ENCODE measurements at places on chromosomes 1 and 21.
A peak's percentile ranks its signal among the peaks of the same experiment; 100 is the strongest.

GRCh38 chr21:43203591-43203990 is 34.8 kb downstream of the CRYAA start:
- no peak for DNase-seq

- peak; percentile 15 for DNase-seq
Observed at GRCh38 chr1:38134294-38134755, 87.7 kb upstream of the POU3F1 start.

DNA sequence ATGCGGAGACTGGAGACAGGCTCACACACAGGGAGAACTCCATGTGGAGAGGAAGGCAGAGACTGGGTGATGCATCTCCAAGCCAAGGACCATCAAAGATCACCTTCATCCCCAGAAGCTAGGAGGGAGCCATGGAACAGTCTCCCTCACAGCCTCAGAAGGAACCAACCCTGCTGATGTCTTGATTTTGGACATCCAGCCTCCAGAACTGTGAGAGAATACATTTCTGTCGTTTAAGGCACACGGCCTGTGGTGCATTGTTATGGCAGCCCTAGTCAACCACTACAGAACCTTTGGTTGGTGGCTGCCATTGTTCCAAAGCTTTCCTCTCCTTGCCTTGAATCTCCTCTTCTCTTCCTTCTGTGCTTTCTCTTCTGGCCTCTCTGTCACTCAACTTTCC is 64.0 kb downstream of the BACH1 start:
- DNase-seq: no peak

- no peak for DNase-seq
Observed at GRCh38 chr21:46459024-46459355, 299 bp downstream of the DIP2A start.

GRCh38 chr1:245990315-245991022 is 516.6 kb downstream of the SMYD3 start:
- DNase-seq: no peak

- DNase-seq: no peak
Observed at GRCh38 chr1:155175927-155176371, 2.3 kb downstream of the TRIM46 start.

DNA sequence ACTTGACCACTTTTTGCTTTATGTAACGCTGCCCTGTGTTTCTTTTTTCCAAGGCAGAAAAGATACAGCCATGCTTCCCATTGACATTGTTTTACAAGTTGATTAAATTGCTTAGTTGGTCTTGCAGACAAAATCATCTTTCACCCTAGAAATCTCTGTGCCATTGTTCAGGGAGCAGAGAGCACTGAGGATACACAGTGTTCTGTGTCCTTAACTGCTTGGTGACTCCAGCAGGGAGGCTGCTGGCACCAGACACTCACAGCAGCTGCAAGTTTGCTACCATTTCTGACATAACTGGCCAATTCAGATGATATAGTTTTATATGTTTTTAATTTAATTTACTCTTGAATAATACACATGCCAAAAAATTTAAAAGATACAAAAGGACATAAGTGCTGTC is 118.7 kb downstream of the RGS2 start:
- no peak for DNase-seq

GRCh38 chr1:235011064-235011598 is 117.5 kb downstream of the TOMM20 start:
- no peak for DNase-seq

All from fibroblast of lung (primary cell).